Mucosa of descending colon (tissue), 3 donors: ENCODE measurements at places on chromosomes 2 and 18. TPM values are rescaled to one million over a fixed set of nuclear protein-coding genes. Genes with fewer than 3 reads are reported as not detected.

ABCG5 gene
- not detected for total RNA-seq

VIT gene
- total RNA-seq: 1.3 TPM

MMADHC gene
- total RNA-seq: 99.0 TPM

UGT1A6 gene
- total RNA-seq: 19.3 TPM

DNA sequence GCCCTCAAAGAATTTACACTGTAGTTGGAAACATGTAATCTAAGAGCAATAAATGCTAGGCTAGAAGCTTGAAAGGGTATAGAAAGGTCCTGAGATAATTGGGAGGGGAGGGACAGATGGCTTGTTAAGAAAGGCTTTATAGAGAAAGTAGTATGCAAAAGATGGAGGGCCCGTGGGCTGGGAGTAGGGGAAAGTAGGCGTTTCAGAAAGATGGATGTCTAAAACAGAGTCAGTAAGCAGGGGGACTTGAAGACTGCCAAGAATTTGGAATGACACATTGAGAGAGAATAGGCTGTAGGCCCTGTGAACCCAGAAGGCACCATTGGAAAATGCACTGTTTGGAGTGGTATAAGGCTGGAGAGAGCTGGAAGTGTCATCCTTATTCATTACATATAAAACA lies 822 bp downstream of the PSMG2 start:
- no peak for DNase-seq

DNA sequence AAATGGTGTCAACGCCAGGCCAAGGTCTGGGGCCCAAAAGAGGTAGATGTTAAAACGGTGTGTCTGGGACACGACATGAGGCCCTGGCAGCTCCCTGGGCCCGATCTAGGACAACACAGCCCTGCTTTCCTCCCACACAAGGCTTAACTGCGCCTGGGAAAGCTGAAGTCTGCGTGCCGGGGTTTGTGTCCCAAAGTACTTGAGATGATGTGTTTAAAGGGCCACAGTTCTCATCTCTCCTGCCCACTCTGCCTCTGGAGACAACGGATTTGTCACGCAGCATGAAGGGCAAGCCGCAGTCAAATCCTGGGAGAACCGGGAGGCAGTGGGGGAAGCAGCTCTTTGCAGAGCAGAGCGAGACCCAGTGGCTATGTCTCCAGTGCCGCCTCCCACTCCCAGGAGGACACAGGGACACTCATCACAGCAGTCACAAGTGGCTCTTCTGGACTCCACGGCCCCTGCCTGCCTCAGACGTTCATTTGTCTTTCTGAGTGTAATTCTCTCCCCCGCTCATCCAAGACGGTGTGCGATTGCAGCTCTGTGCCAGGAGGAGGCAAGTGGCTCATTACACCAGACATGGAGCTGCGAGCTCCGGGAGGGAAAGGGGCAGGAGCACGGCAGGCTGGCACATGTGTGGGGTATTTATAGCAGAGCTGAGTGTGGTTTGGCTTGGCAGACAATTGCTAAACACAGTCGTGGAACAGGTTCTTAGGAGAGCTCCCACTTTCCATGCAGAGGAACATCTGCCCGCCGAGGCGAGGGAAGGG lies 57.7 kb upstream of the SEMA4C start:
- peak; percentile 37 for DNase-seq

DNA sequence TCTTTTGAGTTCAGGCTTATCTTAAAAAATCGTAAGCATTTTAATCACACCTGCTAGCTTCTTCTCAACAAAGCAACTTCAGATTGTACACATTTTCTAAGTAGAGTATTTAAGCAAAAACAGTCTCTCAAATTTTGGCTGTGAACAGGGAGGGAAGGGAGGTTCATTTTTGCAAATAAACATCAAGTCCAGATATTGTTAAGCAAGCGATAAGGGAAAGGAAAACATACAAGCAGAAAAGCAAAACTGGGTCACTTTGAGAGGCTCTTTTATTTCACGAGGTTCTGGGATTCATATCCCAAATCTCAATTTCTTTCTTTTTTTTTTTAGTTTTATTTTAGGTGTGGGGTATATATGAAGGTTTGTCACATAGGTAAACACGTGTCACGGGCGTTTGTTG lies 79.9 kb downstream of the SLC25A12 start:
- DNase-seq: no peak

DNA sequence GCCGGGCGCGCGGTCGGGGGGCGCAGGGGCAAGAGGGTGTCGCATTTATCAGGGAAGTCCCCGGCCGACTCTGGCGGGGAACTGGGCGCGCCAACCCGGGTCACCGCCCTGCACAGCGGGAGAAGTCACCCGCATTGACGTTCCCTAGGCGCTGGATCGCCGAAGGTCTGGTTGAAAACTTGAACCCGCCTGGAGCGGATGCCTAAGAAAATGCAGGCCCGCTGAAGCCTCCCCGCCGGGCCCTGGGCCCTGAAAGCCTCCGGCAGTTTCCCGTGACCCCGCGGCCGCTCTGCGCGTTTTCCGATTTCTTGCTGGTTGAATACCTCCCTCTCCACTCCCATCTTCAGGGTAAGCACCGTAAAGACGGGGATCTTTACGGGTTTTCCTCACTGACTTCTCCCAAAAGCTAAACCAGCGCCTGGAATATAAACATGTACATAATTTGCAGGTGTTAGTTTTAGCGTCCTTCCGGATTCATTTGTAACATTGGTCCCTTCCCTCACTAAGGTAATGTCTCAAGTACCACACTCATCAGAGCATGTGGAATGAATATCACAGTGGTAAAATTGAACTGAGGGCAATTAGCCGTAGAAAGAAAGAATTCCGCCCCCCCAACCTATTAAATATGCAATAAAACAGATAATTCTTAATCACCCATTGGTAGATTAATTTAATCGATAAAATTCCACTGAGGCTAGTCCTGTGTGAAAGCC lies 675 bp upstream of the SPIRE1 start:
- DNase-seq: peak; percentile 39

DNA sequence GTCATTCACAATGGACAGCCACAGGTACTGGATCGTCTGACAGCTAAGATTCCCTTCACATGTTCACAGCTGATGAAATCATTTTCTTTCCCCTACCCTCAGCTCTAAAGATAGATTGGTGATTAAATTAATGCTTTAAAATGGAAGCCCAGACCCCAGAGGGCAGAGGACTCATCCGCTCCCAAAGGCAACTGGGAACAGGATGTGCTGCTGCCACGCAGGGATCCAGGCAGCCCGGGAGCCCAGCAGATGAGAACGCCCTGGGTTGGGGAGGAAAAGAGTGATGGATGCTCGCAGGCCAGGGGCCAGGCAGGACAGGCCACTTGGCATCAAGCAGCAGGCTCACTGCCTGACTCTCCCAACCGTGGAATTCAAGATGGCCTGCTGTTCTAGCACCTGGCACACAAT lies 41.3 kb downstream of the HDHD2 start:
- DNase-seq: no peak

DNA sequence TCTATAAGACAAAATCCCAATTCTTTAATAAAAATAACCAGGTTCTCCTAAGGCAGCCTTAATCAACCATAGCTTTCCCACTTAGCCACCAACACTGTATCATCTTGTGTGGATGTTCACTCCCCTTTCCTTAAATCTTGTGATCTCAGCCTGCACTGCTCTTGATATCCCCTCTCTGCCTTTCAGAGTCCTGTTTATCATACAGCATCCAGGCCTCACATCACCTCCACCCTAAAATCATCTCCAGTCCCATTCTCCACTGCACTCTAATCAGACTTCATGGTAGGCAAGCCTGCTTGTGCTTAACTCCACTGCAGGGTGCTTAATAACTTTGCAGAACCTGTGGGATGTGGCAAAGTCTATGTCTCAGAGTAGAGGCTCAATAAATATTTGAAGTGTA lies 18.8 kb downstream of the ARHGAP15 start:
- DNase-seq: no peak

- DNase-seq: no peak
Observed at GRCh38 chr2:197620133-197620532, 55.3 kb downstream of the RFTN2 start.

GRCh38 chr2:26922405-26923188 lies 47.8 kb upstream of the MAPRE3 start:
- no peak for DNase-seq

- DNase-seq: no peak
Observed at GRCh38 chr2:17093712-17094111, 424.5 kb downstream of the RAD51AP2 start.

DNA sequence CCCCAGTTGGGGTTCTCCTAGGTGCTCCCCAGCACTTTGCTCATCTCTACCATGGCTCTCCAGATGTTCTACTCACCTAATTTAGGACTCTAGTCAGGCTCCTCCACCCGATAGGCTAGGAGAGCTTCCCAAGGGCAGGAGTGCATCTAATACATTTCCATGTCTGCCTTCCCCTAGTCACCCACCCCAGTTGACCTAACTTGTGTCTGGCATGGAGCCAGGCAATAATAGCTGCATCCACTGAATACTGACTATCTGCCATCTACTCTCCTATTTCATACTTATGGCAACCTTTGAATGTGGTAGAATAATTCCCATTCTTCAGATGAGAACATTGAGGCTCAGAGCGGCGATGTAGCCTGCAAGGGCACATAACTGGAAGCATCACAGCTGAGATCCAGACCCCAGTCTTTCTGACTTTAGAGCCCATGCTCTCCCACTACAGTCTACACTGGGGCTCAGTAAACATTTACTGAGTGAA lies 71.8 kb upstream of the YWHAQ start:
- DNase-seq: no peak

GRCh38 chr2:141529659-141530058 lies 601.2 kb downstream of the LRP1B start:
- no peak for DNase-seq

DNA sequence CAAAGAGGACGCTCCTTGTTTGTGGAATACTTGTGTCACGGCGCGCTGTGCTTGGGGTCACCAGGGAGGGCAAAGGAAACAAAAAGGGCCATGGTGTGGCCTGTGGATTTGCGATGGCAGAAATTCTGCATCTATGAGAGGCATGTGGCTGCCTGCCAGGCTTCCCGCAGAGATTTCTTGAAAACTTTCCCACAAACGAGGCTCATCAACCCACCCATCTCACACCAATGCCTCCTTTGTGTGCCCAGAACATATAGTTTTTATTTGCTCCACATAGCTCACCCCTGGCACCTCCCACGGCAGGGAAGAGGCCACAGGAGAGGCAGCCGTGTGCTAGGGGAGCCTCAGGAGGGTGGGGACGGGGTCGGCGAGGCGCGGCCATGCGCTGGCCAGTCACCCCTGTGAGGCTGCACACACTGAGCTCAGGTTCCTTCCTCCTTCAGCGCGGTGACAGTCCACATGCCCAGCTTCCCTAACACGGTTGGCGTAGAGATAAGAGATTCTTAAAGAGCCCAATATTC lies 100.3 kb downstream of the MBP start:
- DNase-seq: no peak

DNA sequence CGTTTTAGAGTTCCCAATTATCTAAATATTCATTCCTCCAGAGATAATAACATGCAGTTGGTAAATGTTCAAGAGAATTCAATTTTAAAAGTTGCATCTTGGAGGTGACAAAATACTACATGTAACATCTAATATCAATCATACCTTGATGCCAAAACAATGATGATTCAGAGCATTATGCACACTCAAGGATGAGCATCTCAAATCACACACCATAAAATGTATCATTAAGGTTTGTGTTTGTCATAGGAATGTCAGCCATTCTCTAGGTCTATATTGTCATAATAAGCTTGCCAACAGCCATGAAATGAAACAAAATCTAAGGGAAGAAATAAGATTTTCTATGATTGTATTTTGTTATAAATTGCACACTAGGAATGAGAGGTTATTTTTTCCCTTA lies 1667.0 kb downstream of the DPP10 start:
- DNase-seq: no peak

DNA sequence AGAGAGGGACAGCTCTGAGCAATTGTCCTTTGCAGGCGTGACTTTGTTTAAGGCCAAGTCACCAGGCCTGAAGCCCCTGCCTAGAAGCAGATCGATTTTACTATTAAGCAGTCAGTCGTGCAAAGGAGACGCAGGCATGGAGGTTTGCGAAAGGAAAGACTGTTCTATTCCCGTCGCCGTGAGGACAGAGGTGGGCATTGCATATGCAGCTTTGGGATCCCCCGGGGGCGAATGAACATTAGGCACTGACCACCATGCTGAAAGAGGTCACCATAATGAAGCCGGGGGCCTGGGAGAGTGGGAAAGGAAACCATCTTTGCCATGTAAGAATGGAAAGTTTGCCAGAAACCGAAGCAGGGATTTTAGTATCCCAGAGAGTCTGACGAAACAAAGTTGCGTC lies 231.6 kb downstream of the BCL11A start:
- no peak for DNase-seq

- no peak for DNase-seq
Observed at GRCh38 chr2:228875152-228875900, 395.8 kb downstream of the PID1 start.

DNA sequence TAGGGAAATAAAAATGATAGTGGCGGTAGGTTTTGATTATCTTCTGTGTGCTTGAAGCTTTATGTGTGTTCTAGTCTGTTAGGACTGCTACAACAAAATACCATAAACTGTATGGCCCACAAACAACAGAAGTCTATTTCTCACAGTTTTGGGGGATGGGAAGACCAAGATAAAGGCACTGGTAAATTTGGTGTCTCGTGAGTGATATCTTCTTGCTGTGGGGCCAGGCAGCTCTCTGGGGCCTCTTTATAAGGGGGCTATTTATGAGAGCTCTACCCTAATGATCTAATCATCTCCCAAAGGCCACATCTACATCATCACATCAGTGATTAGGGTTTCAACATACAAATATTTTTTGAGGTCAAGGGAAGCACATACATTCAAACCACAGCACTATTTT lies 86.8 kb upstream of the SPHKAP start:
- no peak for DNase-seq

GRCh38 chr2:38386377-38386776 lies 9.3 kb upstream of the ATL2 start:
- no peak for DNase-seq

DNA sequence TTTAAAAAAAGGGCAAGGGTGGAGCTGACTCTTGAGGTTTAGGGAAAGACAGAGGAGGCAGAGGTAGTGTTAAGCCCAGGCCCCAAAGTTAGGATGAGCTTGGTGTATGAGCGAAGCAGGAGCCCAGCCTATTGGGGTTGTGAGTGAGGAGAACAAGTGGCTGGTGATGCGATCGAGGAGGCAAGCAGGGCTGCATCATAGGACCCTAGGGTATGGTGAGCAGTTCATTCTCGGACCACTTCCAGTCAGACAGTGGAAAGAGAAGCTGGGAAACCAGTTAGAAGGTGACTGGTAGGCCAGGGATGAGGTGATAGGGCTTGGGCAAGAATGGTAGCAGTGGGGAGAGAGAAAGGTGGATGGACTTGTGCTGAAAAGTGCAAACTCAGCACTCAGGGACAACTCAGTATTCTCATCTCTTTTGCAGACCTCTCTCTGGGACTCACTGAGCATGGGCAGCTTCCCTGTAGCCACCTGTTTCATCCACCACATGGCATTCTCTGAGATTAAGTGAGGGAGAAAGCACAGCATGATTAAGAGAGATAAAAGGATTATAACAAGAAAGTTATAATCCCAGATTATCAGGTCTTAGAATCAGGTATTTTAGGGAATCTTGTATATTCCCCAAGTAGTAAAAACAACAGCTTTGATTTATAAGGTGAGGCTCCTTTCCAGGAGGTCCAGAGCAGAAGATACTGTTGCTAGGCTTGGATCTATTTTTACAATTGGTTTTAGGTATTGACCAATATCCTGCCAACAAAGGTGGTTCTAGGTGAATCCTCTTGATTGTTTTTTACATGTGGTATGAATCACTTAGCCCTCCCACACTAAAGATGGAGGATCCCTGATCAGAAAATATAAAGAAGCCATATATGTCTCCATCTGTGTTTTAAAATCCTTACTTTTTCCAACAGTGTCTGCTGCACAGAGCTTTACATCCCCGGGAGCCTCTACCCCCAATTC lies 38.3 kb downstream of the XRCC5 start:
- no peak for DNase-seq
